Hepatic stellate cell (primary cell): ENCODE measurements at places on chromosomes 4 and X.
A peak's percentile ranks its signal among the peaks of the same experiment; 100 is the strongest.

DNA sequence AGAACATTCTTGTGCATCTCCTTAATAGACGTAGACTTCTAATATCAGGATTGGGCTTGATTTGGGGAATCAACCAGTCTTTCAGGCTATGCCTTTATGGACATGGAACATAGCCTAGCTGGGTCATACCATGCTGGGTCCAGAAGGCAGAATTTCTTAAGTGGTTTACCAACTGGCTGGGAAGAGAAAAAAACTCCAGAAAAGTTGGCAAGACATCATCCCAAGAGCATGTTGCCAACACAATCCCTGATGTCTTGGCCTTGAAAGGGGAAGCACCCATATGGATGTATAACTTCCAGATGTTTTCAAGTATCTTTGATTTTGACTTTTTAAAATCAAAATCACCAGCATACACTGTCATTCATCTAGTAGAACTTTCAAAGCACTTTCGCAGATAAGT is 138.0 kb upstream of the FGF13 start:
- DNase-seq, result no peak

GRCh38 chr4:103036169-103036568 is 16.7 kb upstream of the SLC9B1 start:
- DNase-seq, result no peak

- no peak for DNase-seq
Observed at GRCh38 chr4:65917486-65917885, 247.2 kb upstream of the EPHA5 start.

DNA sequence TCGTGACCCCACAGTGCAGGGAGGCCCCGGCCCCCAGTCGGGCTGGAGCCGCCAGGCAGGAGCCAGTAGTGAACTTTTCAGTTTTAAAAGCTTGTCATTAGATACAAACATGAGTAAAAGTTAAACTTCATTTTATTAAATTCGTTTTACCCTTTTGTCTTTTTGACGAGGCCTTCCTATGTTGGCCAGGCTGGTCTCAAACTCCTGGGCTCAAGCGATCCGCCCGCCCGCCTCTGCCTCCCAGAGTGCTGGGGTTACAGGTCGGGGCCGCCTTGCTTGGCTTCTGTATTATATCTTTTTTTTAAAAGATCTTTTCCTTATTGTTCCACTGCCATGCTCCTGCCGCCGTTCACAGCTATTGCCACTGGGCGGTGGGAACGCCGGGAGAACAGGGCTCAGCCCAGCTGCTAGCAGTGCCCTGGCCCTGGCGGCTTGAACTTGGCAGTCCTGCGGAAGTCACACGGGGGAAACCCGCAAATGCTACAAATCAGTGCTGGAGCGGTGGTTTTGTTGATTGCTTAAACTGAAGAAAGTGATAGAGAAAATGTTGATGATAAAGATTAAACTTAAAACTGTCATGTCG is 968 bp upstream of the NELFA start:
- DNase-seq, result peak; percentile 75

DNA sequence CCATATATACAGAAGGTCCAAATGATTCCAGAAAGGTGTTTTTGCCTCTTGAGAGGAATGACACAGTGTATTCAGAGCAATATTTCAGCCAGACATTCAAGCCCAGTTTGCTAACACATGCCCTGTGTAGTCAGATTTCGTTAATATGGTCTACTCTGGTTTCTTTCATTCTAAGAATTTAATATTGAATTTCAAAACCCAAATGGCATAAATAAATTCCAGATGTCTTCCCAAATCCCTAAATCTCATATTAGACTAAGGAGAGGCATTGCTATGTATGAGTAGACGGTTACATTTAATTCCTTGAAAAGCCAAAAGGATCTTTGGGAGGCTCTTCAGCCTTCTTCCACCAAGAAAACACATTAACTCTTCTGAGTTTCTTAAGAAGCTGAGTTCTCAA is 66.3 kb upstream of the C1QTNF7 start:
- no peak for DNase-seq
